Karpas-422 (cell line): ENCODE measurements at places on chromosomes 11 and 22. TPM values are rescaled to one million over a fixed set of nuclear protein-coding genes. Genes with fewer than 3 reads are reported as not detected.

DNA sequence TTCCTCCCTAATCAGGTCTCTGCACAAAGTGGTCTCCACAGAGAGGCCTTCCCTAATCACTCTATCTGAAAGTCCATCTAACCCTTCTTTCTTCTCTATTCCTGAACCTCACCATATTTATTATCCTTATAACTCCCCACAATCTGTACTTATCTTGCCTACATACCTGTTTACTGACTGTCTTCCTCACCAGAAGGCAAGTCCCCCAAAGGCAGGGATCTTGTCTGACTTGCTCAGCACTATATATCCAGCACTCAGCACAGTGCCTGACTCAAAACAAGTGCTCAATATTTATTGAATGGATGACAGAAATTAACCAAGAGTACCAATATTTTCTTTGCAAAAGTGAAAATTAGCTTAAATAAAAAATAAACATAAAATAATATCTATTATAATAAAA, 5.5 kb downstream of the DCUN1D5 start:
- H3K4me1 ChIP-seq, result peaks cover 34% of the 10 kb centered on the region
- H3K27ac ChIP-seq, result no peak overlapping the region
- H3K36me3 ChIP-seq, result peaks cover 77% of the 10 kb centered on the region
- no peaks in the 10 kb centered on the region for H3K27me3 ChIP-seq

DNA sequence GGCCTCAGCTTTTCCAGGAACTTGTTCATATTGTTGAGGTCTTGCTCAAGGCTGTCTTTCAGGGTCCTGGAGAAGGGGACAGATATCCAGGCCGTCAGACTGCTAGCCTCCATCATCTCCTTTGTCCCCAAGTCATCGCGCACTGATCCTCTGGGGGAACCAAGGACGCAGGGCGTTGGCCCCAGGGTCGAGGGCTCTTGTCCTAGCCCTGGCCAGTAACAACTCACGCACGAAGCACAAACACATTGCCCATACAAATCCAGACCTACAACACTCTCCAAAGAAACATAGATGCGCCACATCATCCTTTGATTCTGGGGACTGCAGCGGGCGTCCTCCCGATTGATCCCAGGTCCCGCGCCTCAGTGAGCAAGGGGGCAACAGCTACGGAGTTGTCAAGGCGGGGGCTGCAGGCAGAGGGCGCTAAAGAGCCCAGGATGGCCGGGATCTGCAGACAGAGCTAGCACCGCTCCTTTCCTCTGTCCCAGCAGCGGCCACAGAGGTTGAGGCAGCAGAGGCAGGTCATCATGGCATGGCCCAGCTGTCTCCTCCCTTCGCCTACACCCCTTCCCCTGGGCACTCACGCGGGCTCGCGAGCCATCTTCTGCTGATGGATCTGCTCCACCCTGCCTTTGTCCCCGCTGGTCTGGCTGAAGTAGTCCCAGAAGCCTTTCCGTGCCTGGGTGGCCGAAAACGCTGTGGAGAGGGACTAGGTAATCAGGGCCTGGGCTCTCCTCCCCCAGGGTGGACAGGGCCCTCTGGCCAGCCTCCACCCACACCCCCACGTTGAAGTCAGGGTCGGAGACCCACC, 472 bp downstream of the APOA5 start:
- DNase-seq, result peak; percentile 74
- no peak overlapping the region for H3K4me3 ChIP-seq
- peaks cover 15% of the 10 kb centered on the region for H3K4me1 ChIP-seq
- no peaks in the 10 kb centered on the region for H3K36me3 ChIP-seq

DNA sequence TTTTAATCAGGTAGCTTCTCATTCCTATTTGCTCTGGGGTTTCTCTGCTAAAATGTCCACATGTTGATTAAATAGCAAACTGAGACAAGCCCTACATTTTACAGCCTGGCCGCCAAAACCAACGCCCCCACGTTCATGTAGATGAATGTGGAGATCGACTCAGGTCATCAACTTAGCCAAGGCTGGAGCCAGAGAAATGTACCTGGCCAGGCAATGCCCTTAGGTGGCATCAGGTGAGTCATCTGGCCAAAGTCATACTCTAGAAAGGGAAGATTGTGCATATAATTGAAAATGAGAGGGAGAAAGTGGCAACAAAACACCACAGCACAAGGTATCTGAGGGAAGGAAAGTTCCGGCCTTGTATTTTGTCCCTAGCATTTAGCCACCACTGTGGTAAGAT, 37.1 kb upstream of the CCDC89 start:
- H3K36me3 ChIP-seq, result no peaks in the 10 kb centered on the region
- H3K4me1 ChIP-seq, result no peaks in the 10 kb centered on the region
- H3K27ac ChIP-seq, result no peak overlapping the region
- H3K4me3 ChIP-seq, result no peak overlapping the region
- no peak for DNase-seq

GRCh38 chr22:48403521-48404403, 1423.9 kb downstream of the BRD1 start:
- DNase-seq, result no peak
- H3K4me3 ChIP-seq, result no peak overlapping the region
- H3K36me3 ChIP-seq, result no peaks in the 10 kb centered on the region
- H3K27me3 ChIP-seq, result no peaks in the 10 kb centered on the region; the same call in 1 of the 2 replicates
- no peaks in the 10 kb centered on the region for H3K4me1 ChIP-seq
- no peak overlapping the region for H3K27ac ChIP-seq

GRCh38 chr11:119366690-119367620, 14.5 kb downstream of the USP2 start:
- H3K27ac ChIP-seq, result peak overlapping the region; percentile 94
- peak overlapping the region; percentile 51; the same call in 1 of the 2 replicates for H3K4me3 ChIP-seq
- peaks cover 88% of the 10 kb centered on the region for H3K4me1 ChIP-seq
- no peaks in the 10 kb centered on the region for H3K36me3 ChIP-seq

The SLC22A9 gene
- not detected in 2 replicates for total RNA-seq

DNA sequence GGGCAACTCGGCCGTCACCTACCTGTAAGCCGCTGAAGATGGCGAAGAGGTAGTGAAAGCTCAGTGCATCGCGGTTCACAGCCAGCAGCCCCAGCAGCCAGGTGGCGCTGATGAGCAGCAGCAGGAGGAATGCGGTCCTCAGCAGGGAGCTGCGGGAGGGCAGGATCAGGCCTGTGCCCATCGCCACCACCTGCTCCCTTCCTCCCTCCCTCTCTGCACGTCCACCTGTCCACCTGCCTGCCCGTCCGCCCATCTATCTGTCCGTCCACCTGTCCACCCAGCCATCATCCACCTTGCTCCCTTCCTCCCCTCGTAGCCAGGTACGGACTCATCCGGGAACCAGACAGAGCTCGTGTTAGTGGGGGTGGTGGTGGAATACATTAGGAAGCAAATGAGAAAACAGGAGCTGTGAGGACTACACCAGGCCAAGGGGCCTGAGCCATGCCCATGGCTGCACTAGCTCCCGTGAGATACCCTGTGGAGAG, 32.2 kb downstream of the TRMU start:
- peaks cover 18% of the 10 kb centered on the region for H3K4me1 ChIP-seq
- H3K27ac ChIP-seq, result no peak overlapping the region
- H3K4me3 ChIP-seq, result no peak overlapping the region
- H3K36me3 ChIP-seq, result no peaks in the 10 kb centered on the region
- no peaks in the 10 kb centered on the region for H3K27me3 ChIP-seq

GRCh38 chr11:73019996-73020395, 122.1 kb downstream of the FCHSD2 start:
- peak overlapping the region; percentile 25 for H3K27ac ChIP-seq
- H3K27me3 ChIP-seq, result no peaks in the 10 kb centered on the region
- DNase-seq, result no peak
- H3K4me3 ChIP-seq, result no peak overlapping the region
- peaks cover 9% of the 10 kb centered on the region for H3K4me1 ChIP-seq
